IMR-90 (cell line): ENCODE measurements at places on chromosomes 5 and 9. TPM values are rescaled to one million over a fixed set of nuclear protein-coding genes. Genes with fewer than 3 reads are reported as not detected.

Gene MSMP
- polyA plus RNA-seq, result not detected in 2 replicates

- DNase-seq, result no peak
Measured at GRCh38 chr5:108765647-108766046, 17.9 kb downstream of the FER start.

- peak; percentile 42 for DNase-seq
Measured at GRCh38 chr5:72380492-72381274, 60.5 kb downstream of the PTCD2 start.

- DNase-seq, result peak; percentile 73
Measured at GRCh38 chr5:153883854-153884611, 154.7 kb downstream of the FAM114A2 start.

Gene FGF10
- not detected in 2 replicates for polyA plus RNA-seq

Gene GPX3
- 1.0 and 1.3 TPM in 2 replicates for polyA plus RNA-seq

GRCh38 chr9:8020186-8020585 is 220.6 kb upstream of the DMAC1 start:
- DNase-seq, result no peak

Gene STPG3
- polyA plus RNA-seq, result not detected in 2 replicates

Gene INSYN2B
- 9.1 TPM in 2 replicates for polyA plus RNA-seq

Gene C9orf153
- not detected in 2 replicates for polyA plus RNA-seq

DNA sequence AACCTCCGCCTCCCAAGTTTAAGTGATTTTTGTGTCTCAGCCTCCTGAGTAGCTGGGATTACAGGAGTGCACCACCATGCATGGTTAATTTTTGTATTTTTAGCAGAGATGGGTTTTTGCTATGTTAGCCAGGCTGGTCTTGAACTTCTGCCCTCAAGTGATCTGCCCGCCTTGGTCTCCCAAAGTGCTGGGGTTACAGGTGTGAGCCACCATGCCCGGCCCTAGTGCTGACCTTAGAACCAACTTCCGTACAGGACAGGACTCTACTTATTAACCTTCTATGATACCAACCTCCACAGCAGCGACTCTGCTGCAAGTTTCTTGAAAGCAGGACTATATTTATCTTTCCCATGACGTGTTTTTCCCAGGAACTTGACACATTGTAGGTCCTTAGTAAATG is 176.9 kb downstream of the RGS3 start:
- no peak for DNase-seq

GRCh38 chr5:3265936-3266335 is 329.7 kb upstream of the IRX1 start:
- no peak for DNase-seq

Gene TPRN
- polyA plus RNA-seq, result 5.3 and 7.1 TPM in 2 replicates

GRCh38 chr9:114278881-114279570 is 43.9 kb upstream of the ORM1 start:
- DNase-seq, result peak; percentile 51

GRCh38 chr9:99820685-99821395 is 845 bp upstream of the NR4A3 start:
- DNase-seq, result peak; percentile 89

GRCh38 chr5:53262348-53262970 is 152.9 kb upstream of the MOCS2 start:
- DNase-seq, result peak; percentile 72

DNA sequence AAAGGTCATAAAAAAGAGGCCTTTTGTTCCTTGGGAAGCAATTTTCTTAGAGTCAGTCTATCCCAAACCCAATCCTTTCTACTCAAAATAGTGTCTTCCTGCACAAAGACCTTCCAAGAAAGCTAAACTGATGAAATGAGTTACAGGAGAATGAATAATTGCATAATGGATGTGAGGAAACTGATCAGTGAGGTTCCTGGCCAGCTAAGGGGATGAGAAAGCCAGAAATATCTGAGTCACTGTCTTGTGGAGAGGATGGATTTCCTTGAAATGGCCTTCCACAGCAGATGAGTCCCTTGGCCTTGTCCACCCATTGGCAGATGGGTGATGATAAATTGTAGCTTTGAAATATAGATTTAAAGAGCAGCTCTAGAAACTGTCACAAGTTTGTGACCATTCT is 756.1 kb downstream of the DNAH5 start:
- no peak for DNase-seq

Gene SWI5
- 93.5 and 99.7 TPM in 2 replicates for polyA plus RNA-seq

DNA sequence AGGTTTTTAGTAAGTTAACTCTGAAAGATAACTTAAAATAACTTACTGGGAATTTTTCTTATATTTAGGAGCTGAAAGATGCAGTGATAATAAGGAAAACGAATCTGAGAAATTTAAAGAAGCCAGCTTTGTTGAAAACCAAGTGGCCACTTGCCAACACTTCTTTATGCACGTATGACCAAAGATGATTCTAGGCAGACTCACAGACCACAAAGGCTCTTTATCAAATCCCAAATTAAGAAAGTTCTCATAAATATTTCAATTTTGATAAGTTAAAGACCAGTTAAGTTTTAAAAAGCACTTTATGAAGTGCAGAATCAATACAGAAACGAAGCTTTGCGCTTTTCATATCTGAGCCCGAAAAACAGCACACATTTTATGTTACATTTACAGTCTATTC is 1.5 kb downstream of the AFF4 start:
- peak; percentile 81 for DNase-seq

Gene IL17B
- polyA plus RNA-seq, result 0.31 and 0.86 TPM in 2 replicates

Gene IL4
- not detected in 2 replicates for polyA plus RNA-seq

DNA sequence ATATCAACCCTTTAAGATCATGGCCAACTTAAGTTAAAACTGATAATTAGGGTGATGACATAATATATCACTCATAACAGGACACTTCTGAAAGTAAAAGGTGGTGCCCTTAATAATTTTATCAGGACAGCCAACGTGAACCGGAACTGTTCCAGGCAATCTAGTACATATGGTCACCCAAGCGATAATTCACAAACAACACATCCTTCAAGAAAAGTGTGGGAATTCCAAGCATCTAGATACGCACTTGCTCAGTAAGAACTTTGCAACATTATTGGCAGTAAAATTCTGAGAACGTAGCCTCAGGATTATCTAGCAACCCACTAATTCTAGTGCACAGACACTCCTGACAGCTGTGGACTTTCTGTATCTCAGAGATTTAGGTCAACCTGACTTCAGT is 85.7 kb downstream of the ALDH7A1 start:
- DNase-seq, result no peak
